ENCODE measurements at places on chromosomes 12 and 14.

- DNase-seq = no peak
These were observed 38.6 kb downstream of the GLT1D1 start for GRCh38 chr12:128891856-128892255.

- DNase-seq = no peak
These were observed 13.9 kb upstream of the UBC start for GRCh38 chr12:124928095-124928911.

DNA sequence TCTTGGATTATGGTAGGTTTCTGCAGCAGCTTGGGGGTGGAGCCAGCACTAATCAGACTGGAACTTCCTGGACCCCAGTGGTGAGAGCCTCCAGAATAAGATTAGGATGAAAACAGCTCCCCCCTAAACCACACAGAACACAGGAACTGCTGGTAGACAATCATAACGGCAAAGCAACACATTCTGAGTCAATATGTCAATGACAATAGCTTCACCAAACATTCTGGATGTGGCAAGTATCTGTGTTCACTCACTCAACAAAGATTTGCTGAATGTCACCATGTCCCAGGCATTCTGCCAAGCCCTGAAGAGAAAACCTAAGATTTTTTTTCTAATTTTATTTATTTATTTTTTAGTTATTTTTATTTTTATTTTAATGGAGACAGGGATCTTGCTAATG, 65.2 kb downstream of the LRRC74A start:
- DNase-seq = no peak

- no peak for DNase-seq
These were observed 117.9 kb upstream of the MAP1LC3B2 start for GRCh38 chr12:116441292-116441691.

DNA sequence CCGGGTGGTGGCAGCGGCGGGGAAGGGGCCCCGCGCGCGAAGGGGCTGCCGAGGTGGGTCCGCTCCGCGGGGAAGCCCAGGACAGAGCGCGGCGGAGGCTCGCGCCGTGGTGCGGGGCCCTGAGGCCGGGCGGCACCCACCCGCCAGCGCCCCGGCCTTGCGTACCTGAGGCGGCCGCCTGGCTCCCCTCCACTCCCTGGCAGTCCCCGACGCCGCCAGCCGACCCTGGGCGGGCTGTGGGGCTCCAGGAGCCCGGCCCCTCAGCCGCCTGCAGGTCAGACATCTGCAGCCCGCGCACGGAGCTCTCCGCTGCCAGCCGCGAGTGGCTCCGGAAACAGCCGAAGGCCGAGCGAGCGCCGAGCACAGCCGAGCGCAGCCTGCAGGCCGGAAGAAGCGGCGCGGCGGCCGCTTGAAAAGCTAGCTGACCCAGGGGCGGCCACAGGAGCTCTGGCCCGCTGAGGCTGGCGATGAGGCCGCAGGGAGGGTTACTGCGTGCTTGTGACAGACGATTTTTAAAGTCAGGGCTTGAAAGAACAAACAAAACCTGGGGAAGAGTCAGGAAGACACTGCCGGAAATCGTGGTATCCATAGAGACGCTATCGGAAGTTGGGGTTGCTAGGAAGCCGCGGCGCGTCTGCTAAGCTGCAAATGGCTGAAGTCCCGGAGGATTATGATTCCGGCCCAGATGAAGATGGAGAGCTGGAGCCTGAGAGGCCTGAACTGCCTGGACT, at the start of the genes SAMD15 and TMED8:
Gene SAMD15 (plus strand): TSS at position 609 of the 731 bp plus-strand sequence. CDS start 40 bp downstream, at position 649.
Gene TMED8 (minus strand): TSS at position 324 of the 731 bp plus-strand sequence. CDS start 41 bp downstream, at position 283.
- peak; percentile 79 for DNase-seq

DNA sequence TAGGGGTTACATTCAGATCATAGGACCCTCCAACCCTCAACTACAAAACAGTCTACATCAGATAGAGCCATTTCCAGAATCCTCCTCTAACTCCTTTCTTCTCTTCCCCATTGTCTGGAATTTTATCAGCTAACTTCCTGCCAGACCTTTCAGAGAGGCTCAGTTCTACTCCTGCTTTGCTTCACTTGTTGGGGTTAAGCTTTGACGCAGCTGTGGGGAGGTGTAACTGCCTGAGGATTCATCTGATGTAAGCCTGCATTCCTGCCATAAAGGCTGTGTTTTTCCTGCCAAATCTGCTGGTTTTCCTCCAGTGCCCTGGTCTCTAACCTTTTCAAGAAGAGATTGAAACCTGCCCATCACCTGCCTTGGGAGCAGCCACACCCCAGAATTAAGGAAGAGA, 16.9 kb downstream of the DHRS2 start:
- no peak for DNase-seq

DNA sequence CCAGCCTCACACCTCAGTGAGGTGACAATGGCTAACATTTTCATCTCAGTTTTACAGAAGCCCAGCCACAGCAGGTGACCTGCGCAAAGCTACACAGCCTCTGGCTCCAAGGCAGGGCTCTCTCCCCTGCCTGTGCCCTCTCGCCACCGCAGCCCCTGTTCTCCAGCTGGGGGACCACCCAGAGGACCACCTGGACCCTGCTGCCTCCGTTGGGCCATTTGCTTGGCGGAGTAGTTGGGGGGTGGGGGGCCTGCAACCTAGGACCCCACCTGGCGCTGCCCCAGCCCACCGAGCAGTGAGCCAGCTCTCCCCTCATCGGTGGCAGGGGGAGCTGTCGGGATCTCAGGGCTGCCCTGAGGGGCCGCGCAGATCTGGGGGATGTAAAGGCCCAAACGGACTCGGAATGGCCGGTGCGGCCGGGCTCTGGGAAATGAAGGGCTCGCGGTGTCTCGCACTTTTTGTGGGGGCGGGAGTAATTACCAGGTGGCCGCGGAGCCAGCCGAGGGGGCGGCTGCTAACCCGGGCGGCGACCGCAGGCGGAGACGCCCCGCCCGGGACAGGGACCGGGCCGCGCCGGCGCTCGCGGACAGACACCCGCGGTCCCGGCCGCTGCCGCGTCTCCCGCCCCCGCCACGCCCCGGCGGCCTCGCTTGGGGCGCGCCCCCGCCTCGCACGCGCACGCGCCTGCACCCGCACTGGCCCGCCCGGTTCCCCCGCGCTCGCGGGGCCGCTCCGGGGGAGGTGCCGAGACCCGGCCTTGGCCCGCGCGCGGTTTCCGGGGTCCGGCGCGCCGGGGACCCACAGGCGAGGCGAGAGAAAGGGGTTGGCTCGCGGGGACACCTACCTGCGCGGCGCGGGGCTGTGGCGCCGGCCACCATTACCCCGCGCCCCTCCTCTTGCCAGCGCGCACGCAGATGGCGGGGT, 8.6 kb upstream of the GPR68 start:
- peak; percentile 66 for DNase-seq

GRCh38 chr14:77364146-77364545, 12.7 kb downstream of the TMED8 start:
- no peak for DNase-seq

DNA sequence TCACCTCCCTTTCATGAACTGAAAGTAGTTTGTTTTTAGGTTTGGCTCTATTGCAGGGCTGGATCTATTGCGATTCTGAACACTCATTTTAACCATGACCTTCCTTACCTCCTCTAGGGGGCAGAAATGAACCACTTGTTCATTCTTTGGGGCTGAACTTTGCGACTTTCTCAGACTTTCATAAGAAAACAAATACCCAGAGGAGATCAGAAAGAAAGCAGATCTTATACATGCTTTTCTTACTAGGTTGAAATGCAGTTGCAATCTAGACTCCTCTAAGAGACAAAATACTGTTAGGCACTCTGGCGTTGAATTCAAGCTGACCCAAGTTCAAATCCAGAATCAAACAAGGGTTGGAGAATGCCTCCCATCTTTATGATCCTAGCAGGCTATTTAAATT, 32.6 kb upstream of the PLEKHG3 start:
- DNase-seq = peak; percentile 13

- no peak for DNase-seq
These were observed 158.2 kb downstream of the NUAK1 start for GRCh38 chr12:105980533-105980932.

DNA sequence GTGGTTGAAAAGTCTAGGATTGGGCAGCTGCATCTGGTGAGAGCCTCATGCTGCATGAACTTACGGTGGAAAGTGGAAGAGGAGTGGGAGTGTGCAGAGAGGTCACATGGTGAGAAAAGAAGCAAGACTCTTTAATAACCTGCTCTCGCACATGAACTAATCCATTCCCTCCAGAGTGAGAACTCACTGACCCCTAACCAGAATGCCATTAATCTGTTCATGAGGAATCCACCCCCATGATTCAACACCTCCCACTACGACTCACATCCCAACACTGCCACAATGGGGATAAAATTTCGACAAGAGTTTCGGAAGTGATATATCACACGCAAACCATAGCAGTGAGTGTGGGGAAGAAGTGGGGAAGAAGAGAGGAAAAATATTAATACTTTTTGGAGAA, 377.4 kb downstream of the NAV3 start:
- DNase-seq = no peak

- peak; percentile 19 for DNase-seq
These were observed 199.5 kb upstream of the SFSWAP start for GRCh38 chr12:131511391-131511802.

GRCh38 chr12:93427779-93428564, 13.8 kb downstream of the UBE2N start:
- no peak for DNase-seq

- DNase-seq = no peak
These were observed 88.4 kb upstream of the DYNC1H1 start for GRCh38 chr14:101875727-101876554.

- no peak for DNase-seq
These were observed 885.8 kb downstream of the FSCB start for GRCh38 chr14:43621282-43621681.
